ENCODE measurements at places on chromosomes 6 and 20. TPM values are rescaled to one million over a fixed set of nuclear protein-coding genes. Genes with fewer than 3 reads are reported as not detected.

- DNase-seq = peak; percentile 66
Observed at GRCh38 chr20:34581341-34582184, 23.0 kb downstream of the MAP1LC3A start.

DNA sequence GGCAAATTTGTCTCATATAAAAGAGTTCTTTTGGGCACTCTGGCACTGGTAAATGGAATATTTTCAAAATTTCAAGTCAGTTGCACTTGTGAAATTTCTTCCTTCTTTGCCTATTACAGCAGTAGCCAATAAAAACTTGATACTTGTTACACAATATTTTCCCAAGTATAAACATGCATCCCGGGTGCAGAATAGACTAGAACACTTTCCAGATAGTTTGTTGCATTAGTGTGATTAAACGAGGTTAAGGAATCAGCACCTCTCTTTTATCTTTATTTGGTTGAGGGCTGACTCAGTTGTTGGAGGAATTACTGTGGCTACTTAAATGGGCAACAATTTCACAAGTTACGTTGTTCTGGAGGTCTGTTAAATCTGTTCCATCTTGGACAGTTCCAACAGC lies 467.5 kb downstream of the CDKAL1 start:
- peak; percentile 61 for DNase-seq

DNA sequence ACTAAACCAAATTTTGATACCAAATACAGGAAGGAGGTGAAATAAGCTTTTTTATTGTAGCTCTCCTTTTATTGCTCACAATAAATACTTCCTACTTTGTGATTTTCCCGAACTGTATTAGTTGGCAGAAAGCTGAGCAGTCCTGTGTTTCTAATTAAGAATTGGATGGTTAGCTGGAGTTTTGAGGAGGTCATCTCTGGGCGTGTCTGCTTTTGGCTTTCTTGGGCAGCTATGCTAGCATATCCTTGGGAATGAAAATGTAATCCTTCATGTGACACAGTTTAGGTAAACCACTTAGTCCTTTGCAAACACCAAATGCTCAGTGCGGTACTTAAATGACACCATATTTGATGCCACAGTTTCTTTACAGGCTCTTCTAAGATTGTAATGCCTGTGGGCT lies 67.5 kb downstream of the MTHFD1L start:
- peak; percentile 37 for DNase-seq

GRCh38 chr6:96836631-96837080 lies 621 bp downstream of the GPR63 start:
- DNase-seq = peak; percentile 12

IP6K3 gene
- polyA plus RNA-seq = 0.46 TPM

SLC4A11 gene
- 0.56 TPM for polyA plus RNA-seq

Measured in fibroblast of lung (primary cell).